ENCODE measurements at places on chromosomes 3 and 15.

DNA sequence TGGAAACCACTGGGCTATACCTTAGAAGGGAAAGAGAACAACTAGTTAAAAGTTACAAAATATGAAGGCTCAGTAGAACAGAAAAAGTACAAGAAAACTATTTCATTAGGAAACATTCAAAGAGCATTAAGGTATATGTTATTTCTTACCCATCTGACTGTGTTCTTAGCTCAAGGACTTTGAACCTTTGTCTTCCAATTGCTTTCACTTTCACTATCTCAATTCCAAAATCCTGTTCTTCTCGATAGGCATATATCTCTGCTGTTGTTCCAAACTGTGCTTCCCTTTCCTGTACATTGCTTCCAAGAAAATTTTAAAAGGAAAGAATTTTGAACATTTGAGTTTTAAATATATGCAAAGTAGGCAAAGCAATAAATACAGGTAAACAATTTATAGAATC is 6.9 kb downstream of the CRBN start:
- DNase-seq = no peak

- DNase-seq = no peak
Measured at GRCh38 chr3:149216193-149216869, 5.3 kb downstream of the CP start.

DNA sequence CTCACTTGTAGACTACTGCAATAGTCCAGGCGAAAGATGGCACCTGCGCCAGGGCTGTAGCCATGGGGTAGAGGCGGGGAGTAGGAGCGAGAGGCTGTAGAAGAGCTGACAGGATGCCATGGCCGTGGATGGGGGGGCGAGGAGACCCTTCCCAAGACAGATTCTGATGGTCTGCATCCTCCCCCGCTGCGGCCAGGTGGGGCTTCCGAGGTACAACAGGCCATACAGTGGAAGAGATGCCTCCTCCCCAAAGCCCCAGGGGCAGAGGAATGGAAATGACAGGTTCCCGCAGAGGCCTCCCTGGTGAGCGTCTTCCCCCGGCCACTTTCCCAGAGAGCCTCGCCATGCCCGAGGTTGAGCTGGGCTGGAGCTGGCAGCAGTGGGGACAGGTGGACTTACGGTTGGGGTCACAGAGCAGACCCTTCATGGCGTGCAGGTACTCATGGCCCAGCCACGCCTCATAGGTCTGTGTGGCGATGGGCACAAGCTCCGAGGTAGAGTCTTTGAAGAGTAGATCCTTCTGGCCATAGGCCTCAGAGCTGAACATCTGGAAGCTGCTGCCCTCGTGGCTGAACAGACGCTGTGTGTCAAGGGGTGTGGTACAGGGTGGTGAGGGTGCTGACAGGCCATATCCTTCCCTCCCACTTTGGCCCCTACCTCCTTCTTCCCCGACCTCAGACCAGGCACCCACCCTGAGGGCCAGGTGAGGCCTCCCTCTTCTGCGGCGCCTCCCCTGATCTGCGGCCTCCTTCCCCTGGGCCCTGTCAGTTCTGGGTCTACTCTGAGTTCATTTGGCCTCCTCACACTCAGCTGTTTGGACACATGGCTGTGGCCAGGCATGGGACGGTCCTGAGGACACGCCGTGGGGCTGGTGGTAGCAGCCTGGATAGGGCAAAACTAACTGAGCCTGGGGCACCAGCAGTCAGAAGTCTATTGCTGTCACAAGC is 13.6 kb downstream of the MELTF start:
- no peak for DNase-seq

GRCh38 chr3:133890037-133890436 is 5.6 kb downstream of the RAB6B start:
- no peak for DNase-seq

- no peak for DNase-seq
Measured at GRCh38 chr3:184593220-184593927, 31.8 kb downstream of the EPHB3 start.

GRCh38 chr3:178754852-178755510 is 218.7 kb downstream of the KCNMB2 start:
- no peak for DNase-seq

DNA sequence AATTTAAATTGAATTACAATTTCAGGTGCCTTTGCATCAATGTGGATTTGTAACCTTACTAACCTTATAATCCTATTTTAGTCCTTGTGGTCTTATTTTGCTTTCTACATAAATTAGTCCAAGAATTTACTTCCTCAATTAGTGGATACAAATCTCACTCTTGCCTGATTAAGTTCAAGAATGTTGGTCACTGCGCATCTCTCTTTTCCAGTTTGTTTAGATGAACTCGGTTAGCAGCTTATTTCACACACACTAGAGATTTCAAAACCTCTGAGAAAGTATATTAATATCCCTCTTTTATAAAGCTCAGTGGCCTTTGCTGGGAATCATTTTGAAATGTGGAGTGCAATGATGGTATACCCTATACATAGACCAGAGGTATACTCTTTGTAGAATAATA is 243.4 kb downstream of the DTWD1 start:
- no peak for DNase-seq

GRCh38 chr15:65612949-65613744 is 2.2 kb upstream of the INTS14 start:
- DNase-seq = no peak

- DNase-seq = no peak
Measured at GRCh38 chr15:90761629-90762028, 44.5 kb downstream of the BLM start.

GRCh38 chr3:43709022-43709421 is 18.3 kb downstream of the ABHD5 start:
- DNase-seq = no peak

- DNase-seq = no peak
Measured at GRCh38 chr3:130838898-130839600, 54.8 kb upstream of the ATP2C1 start.

DNA sequence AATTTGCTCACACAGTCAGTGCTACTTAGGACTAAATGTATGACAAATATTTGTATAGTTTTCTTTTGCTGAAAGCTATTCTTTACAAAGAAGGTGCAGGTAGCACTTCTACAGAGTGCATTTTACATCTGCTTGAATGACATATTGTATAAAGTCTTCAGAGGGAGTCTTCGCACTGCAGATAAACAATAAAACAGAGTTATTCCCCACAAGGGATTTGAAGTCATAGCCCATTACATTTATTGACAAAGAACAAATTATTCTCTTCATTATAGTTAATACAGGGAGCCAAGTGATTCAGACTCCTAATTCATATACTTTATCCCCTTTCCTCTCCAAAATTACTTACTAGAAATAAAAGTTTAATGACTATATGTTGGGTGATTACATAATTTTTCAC is 529.7 kb downstream of the EDEM1 start:
- DNase-seq = no peak

GRCh38 chr15:28113394-28114113 is 14.4 kb upstream of the OCA2 start:
- DNase-seq = no peak

- DNase-seq = no peak
Measured at GRCh38 chr3:81938681-81939080, 177.2 kb upstream of the GBE1 start.
